ENCODE measurements at places on chromosomes 3 and 15. TPM values are rescaled to one million over a fixed set of nuclear protein-coding genes. Genes with fewer than 3 reads are reported as not detected.

Gene PRRT3
- total RNA-seq: 5.3 TPM

Gene OR5K2
- not detected for total RNA-seq

Gene SPRED1
- total RNA-seq: 1.2 TPM

Gene BHLHE40
- 208 TPM for total RNA-seq

Gene BTLA
- 27.8 TPM for total RNA-seq

GRCh38 chr3:17949101-17949500 lies 206.7 kb upstream of the TBC1D5 start:
- peaks cover 2% of the 10 kb centered on the region for H3K27me3 ChIP-seq
- peaks cover 4% of the 10 kb centered on the region for H3K36me3 ChIP-seq
- no peak overlapping the region for H3K27ac ChIP-seq
- no peak for DNase-seq
- no peak overlapping the region for H3K4me3 ChIP-seq

GRCh38 chr3:48402907-48403306 lies 27.0 kb downstream of the PLXNB1 start:
- H3K36me3 ChIP-seq: no peaks in the 10 kb centered on the region
- H3K27me3 ChIP-seq: no peaks in the 10 kb centered on the region
- peaks cover 1% of the 10 kb centered on the region for H3K4me1 ChIP-seq
- H3K27ac ChIP-seq: no peak overlapping the region
- no peak overlapping the region for H3K4me3 ChIP-seq

DNA sequence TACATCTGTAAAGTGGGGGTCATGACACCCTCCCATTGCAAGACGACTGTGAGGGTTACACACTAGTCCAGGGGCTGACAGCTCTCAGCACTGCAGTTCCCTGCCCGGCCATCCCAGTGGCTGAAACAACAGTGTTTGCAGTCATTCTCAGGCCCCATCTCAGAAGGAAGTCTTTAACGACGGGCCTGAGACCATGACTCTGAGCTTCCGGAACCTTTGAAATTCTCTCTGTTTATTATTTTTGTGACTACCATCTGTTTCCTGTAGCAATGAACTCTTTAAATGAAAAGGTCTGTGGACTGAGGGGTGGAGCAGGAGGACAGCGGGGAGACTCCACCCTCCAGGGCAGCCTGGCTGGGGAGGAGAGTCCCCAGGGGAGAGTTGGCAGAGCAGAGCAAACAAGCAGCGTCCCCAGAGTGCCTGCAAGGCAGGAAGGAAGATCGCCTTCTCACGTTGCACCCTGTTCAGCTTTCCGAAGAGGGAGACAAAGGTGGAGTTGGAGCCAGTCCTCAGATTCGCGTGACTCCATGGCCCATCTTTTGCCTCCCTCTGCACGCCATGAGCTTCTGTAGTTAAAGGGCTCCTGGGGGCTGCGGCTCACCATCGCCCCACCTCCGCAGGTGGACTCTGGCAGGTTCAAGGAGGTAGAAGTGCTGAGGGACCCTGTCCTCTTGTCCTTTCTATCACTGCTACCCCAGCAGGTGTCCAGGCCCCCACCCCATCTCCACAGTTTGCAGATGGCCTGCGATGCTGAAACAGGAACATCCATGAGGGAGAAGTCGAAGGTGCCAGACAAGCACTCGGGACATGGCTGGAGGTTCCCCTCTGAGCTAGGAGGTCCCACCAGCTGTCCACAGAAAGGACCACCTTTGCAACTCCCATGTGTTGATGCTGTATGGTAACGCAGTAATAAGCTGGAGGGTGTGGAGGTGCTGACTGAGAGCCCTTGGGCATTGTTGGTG lies 525.8 kb upstream of the PROK2 start:
- DNase-seq: peak; percentile 37
- H3K36me3 ChIP-seq: peaks cover 3% of the 10 kb centered on the region
- H3K4me1 ChIP-seq: peaks cover 10% of the 10 kb centered on the region
- H3K27ac ChIP-seq: peak overlapping the region; percentile 93
- H3K4me3 ChIP-seq: peak overlapping the region; percentile 81

- H3K27ac ChIP-seq: no peak overlapping the region
- no peak overlapping the region for H3K4me3 ChIP-seq
These were observed 7.6 kb downstream of the KY start for GRCh38 chr3:134643150-134643675.

DNA sequence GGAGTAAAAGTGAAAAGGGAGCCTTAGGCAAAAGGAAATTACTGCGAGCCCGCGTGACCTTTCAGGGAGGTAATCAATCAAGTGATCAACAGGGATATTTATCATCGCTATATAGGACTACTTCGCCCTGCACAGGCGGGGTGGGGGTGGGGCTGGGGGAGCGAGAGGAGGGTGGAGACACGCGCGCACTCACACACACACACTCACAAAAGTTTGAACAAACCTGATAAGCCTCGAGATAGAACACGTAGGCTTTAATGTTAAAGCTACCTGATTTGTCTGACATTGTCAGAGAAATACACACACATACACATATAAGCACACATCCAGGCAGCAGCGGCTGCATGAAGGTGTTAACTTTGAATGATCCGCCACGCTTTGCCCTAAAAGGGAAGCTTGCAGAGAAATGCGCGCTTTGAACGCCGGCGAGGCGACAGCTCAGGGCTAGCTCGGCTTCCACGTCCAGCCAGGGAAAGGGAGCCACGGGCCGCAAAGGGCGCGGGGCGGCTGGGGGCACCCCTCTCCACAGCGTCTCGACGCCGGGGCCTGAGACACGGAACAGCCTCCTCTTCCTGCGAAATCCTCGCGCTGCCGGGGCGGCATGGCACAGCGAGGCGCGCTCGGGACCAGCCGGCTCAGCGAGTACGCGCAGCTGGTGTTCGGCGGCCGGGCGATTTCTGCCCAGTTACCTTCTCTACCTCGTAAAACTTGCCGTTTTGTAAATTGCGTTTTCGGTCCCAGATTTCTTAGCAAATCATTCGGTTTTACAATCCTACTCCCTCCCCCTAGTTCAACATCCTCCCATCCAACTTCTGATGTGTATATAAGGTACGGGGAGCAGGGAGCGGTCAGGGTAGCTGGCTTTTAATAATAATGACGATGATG lies 4.8 kb upstream of the MECOM start:
- peak overlapping the region; percentile 47 for H3K4me3 ChIP-seq
- H3K36me3 ChIP-seq: no peaks in the 10 kb centered on the region
- peak; percentile 51 for DNase-seq
- peaks cover 91% of the 10 kb centered on the region for H3K27me3 ChIP-seq
- H3K4me1 ChIP-seq: peaks cover 14% of the 10 kb centered on the region

DNA sequence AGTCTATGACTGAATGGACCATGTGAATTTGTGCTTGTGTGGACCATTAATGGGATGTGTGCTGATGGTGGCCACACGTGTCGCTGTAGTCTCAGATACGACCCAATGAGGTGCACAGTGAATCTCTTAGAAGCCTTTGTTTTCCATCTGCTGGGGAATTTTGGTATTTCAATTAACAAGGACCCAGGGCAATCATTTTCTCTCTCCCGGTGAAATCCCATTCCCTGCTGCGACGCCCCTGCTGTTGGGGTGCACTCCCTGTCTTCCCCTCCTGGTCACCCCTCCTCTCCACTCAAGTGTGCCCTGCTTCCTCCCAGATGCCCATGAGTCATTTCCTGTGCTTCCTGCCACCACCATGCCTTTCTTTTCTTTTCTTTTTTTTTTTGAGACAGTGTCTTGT lies 32.7 kb downstream of the EBLN2 start:
- H3K4me1 ChIP-seq: peaks cover 7% of the 10 kb centered on the region
- no peaks in the 10 kb centered on the region for H3K36me3 ChIP-seq

- no peak for DNase-seq
- no peaks in the 10 kb centered on the region for H3K36me3 ChIP-seq
- H3K4me3 ChIP-seq: no peak overlapping the region
- H3K27me3 ChIP-seq: no peaks in the 10 kb centered on the region
- H3K27ac ChIP-seq: no peak overlapping the region
These were observed 372.1 kb upstream of the ARHGEF26 start for GRCh38 chr3:153749070-153749610.

DNA sequence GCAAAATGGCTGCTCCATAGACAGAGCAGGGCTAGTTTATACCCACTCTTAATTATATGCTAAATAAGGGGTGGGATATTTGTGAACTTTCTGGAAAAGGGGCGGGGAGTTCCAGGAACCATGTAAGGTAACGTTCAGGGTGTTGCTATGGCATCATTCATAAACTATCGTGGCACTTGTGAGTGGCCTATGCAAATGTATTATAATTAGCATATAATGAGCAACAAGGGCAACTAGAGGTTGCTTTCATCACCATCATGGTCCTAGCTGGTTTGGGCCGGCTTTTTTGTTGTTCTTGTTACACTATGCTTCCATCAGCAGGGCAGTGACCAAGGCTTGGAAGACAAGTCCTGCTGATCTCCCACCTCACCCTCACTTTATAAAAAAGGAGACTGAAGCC lies 43.2 kb upstream of the FGD5 start:
- DNase-seq: no peak
- H3K36me3 ChIP-seq: no peaks in the 10 kb centered on the region
- peaks cover 17% of the 10 kb centered on the region for H3K27me3 ChIP-seq
- no peaks in the 10 kb centered on the region for H3K4me1 ChIP-seq
- H3K4me3 ChIP-seq: no peak overlapping the region
